EL (cell line): ENCODE measurements at places on chromosomes 1 and 21.

DNA sequence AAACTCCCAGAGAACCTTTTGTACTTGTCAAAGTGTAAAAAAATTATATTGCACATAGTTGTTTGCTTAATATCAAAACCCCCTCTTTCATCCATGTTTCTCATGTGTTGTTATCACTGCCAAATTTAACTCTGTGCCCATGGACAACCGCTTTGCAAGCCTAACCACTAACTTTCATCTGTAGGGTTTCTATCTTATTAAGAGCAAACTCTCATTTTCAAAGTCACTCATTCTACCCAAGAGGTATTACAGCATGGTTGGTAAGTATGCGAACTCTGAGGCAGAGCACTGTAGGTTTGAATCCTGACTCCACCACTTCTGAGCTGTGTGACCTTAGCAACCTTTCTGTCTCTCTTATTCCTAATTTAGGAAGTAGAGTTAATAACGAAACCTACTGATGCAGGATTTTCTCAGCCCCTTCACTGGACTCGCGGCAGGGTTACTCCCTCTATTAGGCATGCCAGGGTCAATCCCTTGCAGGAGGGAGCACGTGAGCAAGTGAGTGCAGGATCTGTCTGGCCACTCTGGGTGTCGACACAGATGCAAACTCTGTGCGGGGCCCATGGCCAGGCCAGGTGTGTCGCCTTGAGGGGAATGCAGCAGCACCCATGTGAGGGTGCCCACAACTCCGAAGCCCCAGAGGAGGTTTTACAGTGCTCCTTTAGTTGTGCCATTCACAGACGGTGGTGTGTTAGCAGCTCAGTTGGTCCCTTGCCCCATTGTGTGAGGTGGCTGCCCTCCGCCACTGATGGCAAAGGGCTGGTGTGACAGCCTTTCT, 361.5 kb upstream of the ADGRL2 start:
- no peak for DNase-seq

GRCh38 chr1:31932491-31933316, 5.5 kb downstream of the PTP4A2 start:
- no peak for DNase-seq

- DNase-seq: peak; percentile 89
Measured at GRCh38 chr1:222073307-222073995, 331.6 kb upstream of the DUSP10 start.

- no peak for DNase-seq
Measured at GRCh38 chr21:41706263-41706639, 60.6 kb downstream of the RIPK4 start.

- no peak for DNase-seq
Measured at GRCh38 chr1:3679098-3679555, 26.8 kb downstream of the TP73 start.

DNA sequence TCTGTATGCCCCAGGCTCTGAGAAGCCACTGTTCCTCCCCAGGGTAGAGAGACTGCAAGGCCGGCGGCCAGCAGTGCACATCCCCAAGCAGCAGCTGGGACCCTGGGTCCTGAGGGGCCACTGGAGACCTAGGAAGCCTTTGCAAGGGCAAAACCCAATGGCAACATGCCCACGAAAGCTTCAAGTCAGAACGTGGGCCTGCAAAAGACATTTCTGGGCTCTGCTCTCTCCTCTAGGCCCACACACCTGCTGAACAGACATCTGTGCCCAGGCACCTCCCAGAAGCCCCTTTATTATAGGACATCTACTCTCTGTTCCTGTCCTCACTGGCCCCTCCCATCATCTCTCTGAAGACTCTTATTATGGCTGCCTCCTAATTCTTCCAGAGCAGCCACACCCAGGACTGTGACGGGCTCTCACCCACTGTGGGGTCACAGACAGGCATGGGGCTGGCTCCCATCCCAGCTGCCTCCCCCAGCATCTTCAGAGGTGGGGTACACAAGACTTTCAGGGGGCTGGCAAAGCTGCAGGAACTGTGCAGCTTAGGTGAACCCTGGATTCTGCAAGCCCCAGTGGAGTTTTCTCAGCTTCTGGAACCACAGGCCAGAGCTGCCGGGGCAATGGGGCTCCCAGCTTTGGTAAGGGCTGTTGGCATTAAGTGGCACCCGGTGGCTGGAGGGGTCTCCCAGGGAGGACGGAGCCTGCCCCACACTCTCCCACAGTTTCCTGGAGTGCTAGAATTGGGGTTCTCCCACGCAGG, 12.6 kb downstream of the TRIM11 start:
- no peak for DNase-seq

GRCh38 chr1:183567584-183567983, 22.7 kb downstream of the NCF2 start:
- DNase-seq: peak; percentile 22

DNA sequence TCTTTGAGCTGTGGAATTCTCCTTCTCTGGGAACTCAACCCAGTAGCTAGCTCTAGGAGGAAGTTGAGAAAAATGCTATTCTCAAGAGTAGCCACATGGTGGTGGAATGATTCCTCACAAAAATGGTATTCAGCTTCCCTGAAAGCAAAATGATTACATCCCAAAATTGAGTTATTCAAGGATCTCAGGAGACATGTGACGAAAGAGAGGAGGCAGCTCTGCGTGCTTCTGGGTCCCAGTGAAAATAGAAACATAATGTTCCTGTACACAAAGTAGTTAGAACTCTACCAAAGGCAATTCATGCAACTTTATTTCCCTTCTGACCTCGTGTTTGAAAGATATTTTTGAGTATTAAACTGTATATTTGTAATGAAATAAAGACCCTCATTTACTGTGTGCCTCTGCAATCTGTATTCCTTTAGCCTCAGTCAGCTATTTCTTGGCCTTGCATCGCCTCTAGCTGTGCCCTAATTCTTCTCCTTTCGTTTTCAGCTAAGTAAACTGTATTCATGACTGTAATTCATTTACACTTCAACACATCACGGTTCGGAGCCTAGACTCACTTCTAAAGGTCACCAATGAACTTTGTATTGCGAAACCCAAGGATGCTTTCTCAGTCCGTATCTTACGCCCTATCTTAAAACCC, 167.3 kb downstream of the FASLG start:
- DNase-seq: peak; percentile 91

DNA sequence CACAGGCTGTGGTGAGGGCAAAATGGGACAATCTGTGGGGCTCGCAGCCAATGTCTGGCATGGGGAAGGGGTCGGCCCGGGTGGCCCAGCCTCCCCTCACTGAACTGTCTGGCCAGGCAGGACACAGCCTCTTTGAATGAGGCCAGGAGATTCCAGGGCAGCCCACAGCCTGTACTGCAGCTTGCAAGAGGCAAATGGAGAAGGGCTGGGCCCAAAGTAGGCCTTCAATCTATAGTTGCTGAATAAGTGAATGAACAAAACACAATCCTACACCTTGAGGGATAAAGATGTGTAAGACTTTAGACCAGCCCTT, 23.2 kb downstream of the SLC27A3 start:
- no peak for DNase-seq

- no peak for DNase-seq
Measured at GRCh38 chr1:89999208-89999607, 4.3 kb downstream of the ZNF326 start.

DNA sequence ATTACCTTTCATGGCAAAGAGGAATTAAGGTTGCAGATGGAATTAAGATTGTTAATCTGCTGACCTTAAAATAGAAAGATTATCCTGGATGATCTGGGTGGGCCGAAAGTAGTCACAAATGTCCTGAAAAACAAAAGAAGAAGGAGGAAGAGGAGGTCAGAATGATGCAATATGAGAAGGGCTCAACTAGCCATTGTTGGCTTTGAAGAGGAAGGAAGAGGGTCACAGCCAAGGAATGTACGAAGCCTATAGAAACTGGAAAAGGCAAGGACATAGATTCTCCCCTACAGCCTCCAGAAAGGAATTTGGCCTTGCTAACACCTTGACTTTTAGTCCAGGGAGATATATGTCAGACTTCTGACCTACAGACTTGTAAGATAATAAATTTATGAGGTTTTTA, 39.4 kb upstream of the FMOD start:
- DNase-seq: no peak

DNA sequence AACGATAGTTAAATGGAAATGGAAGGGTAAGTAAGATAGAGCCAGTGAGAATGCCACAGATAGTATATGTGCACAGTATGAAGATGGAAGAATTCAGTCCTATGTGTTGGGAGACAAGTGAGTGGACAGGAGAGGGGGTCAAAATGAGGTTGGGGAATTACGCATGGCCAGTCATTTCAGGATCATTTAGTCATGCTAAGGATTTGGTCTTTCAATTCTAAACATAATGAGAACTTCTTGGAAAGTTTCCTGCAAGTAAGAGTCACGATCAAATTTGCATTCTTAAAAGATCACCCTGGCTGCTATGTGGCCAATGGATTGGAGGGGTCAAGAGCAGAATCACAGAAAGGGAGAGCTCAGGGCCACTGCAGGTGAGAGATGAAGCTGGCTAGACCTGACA, 64.0 kb upstream of the KCNK2 start:
- peak; percentile 57 for DNase-seq

GRCh38 chr1:151606384-151606783, 5.5 kb upstream of the SNX27 start:
- peak; percentile 18 for DNase-seq

DNA sequence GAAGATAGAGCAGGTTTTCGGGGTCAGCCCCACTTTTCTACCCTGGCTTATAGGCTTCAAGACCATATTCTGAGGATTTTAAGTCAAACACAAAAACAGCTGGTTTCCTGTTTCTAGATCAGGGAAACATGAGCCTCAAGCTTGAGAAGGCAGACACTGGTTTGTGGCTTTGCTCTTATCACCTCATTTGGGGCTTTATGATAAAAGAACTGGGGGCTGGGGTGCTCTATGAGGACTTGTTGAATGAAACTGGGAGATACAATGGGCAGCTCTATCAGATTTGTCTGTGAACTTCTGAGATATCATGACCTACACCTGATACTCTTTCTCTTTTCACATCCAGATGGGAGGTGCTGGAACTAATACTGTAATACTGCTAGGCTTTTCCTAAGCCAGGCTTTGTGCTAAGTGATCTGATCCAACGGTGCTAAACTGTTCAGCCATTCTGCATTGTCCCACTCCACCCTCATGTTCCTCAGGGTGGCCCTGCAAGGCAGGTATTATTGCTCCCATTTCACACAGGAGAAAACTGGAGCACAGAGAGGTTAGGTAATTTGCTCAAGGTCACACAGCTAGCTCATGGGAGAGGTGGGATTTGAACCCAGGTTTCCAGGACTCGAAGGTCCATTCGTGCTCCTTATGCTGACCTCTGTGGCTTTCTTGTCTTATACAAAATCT, 6.6 kb downstream of the AJAP1 start:
- no peak for DNase-seq

GRCh38 chr1:203189951-203190352, 3.4 kb upstream of the CHI3L1 start:
- no peak for DNase-seq

DNA sequence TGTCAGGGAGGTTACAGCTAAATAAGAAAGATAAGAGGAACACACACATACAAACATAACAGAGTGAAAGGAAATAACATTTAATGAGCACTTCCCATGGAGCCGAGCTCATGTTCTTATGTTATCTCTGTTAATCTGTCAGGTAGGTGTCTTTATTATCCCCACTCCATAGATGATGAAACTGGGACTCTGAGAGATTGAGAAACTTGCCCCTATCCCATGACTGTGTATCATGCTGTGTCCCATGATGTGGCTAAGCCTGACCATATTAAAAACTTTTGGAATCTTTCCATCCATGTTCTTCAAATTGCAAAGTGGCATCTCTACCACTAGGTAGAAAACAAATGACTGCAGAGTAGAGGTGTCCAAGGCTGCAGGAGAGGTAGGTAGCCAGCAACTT, 285.2 kb upstream of the SGIP1 start:
- DNase-seq: no peak

GRCh38 chr1:226618380-226618779, 69.8 kb downstream of the STUM start:
- DNase-seq: no peak

DNA sequence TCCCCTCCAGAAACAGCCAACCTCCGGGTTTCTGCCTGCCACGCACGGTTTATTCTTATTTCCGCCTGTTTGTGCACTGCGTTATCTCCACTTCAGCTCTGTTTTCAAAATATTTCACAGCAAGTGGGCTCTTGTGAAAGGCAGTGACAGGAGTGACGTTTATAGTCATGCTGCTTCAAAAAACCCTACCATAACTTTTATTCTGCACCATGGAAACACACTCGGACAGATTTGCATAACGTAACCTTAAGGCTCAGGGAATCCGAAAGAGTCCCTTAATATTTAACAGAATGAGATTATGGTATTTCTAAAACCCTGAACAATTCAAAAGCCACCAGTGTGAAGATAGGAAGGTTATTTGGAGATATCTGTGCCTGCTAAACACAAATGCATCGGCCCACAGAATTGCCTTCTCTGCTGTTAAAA, 782 bp upstream of the SDE2 start:
- no peak for DNase-seq

DNA sequence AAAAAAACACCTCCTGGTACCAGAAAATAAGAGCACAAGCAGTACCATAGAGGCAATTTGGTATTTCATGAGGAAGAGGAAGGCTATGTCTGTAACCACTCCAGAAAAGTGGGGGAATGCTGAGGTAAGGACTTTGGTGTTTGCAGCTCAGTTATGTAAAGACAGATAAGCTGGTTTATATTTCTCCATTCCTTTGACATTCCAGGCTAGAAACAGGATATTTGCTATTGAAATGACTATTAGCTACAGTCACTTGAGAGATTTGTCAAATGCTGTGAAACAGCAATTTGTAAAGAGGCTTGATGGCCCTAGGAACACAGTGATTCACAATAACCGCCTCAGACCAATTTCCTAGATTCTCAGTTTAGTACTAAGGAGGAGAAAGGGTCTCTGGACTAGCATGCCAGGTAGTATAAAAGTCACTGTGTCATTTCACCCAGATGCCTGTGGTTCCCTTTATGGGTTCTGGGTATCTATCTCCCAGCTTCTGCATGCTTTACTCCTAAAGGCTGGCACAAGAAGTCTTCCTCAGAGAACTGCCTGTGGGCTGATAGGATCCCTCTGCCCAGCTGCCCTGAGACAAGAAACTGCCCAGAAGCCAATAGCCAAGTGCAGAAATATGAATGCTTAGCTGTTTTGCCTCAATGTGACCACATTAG, 80.5 kb downstream of the VCAM1 start:
- DNase-seq: peak; percentile 20

DNA sequence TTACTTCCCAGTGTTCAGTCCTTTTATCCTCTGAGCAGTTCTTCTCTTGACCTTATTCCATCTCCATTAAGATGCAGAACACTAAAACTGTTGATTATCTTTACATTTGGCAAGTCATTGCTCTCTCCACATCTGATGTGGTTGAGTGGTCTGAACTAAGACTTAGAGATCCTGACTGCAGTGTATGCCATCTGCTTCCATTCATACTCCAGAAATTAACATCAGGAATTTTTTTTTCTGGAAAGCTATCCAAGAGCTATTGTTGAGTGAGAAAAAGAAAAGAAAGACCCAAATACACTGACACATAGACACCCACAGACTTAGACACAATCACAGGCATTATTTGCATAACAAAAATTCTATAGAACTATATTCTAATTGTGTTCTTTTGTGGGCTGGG, 3.7 kb upstream of the TRIM62 start:
- DNase-seq: no peak

GRCh38 chr1:204584699-204585372, 68.6 kb downstream of the MDM4 start:
- DNase-seq: no peak

- no peak for DNase-seq
Measured at GRCh38 chr21:45555251-45555556, 13.0 kb upstream of the SLC19A1 start.
